ENCODE measurements at places on chromosomes 2 and 18.

GRCh38 chr2:140804700-140805260, 1326.0 kb downstream of the LRP1B start:
- DNase-seq, result no peak

- peak; percentile 42 for DNase-seq
These were observed 86.0 kb downstream of the RBMS1 start for GRCh38 chr2:160407393-160408172.

- DNase-seq, result no peak
These were observed 103.8 kb upstream of the CDC42EP3 start for GRCh38 chr2:37774976-37775907.

GRCh38 chr2:64641599-64641998, 12.1 kb downstream of the SERTAD2 start:
- DNase-seq, result no peak

DNA sequence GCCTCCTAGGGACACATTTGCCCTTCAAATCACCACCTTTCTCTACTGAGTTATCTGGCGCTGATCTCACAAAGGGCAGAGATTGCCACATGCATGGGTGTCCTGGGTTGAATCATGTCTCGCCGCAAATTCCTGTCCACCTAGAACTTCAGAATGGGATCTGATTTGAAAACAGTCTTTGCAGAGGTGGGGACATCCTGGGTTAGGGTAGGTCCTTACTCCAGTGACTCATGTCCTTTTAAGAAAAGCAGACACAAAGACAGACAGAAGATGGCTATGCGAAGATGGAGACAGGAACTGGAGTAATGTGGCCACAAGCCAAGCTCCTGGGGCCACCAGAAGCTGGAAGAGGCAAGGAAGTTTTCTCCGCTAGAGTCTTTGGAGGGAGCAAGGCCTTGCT, 197.4 kb upstream of the SMIM21 start:
- DNase-seq, result no peak

GRCh38 chr2:177244244-177244771, 20.2 kb downstream of the NFE2L2 start:
- DNase-seq, result no peak

- DNase-seq, result no peak
These were observed 225.8 kb downstream of the RNF152 start for GRCh38 chr18:61666876-61667590.

GRCh38 chr2:141513853-141514252, 617.0 kb downstream of the LRP1B start:
- no peak for DNase-seq

DNA sequence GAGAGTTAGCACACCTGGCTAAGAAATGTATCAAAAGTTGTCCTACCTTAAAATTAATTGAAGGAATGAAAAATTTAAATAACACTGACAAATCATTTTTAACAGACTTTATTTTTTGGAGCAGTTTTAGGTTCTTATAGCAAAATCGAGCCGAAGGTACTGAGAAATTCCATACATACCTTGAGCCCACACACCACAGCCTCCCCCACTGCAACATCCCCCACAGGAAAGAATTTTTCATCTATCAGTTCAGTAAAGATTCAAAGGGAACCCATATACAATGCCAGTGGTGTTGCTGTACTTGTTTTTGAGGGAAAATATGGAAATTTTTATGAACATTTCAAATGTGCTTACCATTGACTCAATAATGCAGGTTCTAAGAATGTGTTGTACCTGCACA, 169.8 kb upstream of the HS6ST1 start:
- DNase-seq, result no peak

- DNase-seq, result no peak
These were observed 336.7 kb downstream of the OSR1 start for GRCh38 chr2:19021721-19022120.

GRCh38 chr2:3807853-3808252, 104.5 kb downstream of the DCDC2C start:
- DNase-seq, result no peak

GRCh38 chr2:58064086-58064485, 17.5 kb downstream of the VRK2 start:
- no peak for DNase-seq

DNA sequence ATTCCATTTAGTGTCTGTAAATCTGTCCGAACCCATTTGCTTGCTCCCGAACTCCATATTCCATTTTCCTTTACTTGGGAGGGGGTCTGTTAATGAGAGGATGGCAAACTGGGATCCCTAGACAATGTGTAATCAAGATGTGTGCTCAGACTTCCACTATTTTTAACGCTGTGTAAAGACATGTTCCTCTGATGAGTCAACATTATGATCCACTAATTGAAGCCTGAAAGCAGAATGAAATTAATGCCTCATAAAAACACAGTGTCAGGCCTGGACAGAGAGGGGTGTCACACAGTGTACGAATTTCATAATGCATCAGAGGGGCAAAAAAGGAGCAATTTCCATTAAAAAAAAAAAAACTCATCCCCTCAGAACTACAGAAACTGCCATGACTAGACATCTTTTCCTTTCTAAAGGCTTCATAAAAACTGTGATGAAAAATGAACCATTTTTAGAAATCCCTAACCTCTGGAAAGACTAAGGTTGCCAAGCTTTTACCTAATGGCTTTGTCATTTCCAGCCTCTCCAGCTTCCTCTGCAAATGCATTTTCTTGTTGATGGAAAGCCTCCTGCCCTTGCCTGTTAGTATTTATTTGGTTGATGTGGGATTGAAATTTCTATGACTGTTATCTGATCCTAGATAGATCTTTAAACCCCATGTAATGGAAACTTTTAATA, 209.2 kb upstream of the DCC start:
- DNase-seq, result no peak

GRCh38 chr18:23757437-23757733, 68.1 kb downstream of the LAMA3 start:
- no peak for DNase-seq

DNA sequence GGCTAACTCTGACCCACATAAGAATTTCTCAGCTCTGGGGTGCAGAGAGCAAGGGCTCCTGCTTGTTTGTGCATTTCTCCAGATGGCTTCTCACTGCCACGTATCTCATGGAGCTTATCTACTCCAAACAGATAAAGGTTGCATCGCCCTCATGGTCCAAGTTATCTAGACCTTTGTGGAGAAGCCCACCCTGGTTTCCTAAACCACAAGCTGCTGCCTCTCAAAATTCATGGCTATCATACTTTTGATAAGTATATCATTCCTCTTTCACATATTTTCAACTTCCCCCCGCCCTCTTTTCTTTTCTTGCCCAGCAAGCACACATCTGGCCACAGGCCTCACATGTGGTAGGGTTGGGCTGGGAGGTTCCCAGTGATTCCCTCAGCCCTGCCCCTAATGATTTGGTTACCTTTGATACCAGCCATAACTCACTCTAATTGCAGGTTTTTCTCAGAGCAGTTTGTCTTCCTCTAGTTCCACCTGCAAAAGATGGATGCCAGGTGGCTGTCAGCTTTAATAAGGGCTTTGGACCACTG, 146.0 kb downstream of the RHBDD1 start:
- DNase-seq, result no peak

GRCh38 chr2:128523457-128523856, 204.8 kb upstream of the HS6ST1 start:
- no peak for DNase-seq

DNA sequence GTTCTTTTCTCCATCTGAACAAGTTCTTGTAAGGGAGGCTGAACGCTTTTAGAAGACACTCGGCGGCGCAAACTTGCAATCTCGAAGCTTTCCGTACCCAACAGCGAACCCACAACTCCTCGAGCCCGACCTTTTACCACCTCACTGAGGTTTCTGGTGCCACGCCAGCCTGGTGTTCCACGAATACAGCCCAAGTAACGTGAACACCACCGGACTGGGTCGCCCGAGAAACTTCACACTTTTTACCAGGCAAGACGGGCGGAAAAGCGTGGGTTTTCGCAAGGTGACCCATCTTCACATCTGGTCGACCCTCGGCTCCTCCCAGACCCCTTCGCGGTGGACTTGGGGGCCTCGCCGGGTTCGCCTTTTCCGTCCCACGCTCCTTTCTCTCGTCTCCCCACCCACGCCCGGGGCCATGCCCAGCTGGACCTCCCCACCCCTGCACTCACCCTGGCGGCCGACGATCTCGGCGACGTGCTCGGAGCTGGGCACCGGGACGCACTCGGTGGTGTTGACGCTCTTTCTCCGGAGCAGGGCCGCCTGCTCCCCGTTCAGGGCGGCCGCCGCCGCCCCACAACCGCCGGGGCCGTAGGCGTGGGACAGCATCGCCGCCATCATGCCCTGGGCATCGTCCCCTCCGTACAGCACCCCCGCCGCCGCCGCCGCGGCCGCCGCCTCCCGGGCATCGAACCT, 1.2 kb downstream of the MEX3C start:
- no peak for DNase-seq

- no peak for DNase-seq
These were observed 91.5 kb upstream of the RGPD4 start for GRCh38 chr2:107735201-107735600.

DNA sequence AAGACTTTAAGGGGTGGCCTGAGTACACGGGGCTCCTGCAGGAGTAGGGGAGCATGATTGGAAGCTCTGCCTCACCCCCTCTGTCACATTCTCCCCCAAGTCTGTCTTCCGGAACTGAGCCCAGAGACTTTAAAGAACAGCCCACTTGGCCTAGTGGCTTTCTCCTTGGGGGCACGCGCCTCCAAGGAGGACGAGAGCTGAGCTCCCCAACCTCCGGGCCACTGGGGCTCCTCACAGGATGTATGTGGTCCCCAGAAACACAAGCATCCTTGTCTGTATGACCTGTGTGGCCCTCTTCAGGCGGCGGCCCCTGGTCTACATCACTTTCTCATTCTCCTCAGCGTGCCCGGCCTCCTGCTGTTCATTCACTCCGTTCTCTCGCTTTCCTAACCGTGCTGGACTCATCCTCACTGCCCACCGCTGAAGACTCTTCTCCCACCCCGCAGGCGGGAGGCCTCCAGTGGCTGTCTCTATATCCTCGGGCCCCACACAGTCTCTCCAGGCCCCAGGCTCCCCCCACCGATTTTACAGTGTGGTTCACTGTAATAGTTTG, 23.7 kb downstream of the KCNF1 start:
- no peak for DNase-seq

- DNase-seq, result no peak
These were observed 401.6 kb upstream of the SMIM21 start for GRCh38 chr18:75829091-75829490.

GRCh38 chr2:197183355-197183754, 127.2 kb downstream of the ANKRD44 start:
- no peak for DNase-seq

DNA sequence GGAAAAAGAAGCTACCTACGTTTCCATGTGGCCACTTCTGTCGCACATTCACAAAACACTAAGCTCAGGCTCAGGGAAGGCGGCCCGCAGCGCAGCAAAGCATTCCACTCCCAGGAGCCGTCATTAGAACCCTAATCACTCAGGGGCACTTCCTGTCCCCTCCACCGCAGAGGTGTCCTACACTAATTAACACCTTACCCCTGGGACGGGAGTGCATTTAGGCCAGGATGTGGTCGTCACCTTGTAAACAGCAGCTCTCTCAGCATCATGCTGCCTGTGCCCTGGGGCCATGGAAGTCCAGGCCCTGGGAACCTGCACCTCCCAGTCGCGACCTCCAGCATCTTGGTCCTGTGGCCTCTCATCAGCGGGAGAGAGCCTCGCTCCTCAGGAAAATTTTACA, 359.8 kb upstream of the SALL3 start:
- no peak for DNase-seq

DNA sequence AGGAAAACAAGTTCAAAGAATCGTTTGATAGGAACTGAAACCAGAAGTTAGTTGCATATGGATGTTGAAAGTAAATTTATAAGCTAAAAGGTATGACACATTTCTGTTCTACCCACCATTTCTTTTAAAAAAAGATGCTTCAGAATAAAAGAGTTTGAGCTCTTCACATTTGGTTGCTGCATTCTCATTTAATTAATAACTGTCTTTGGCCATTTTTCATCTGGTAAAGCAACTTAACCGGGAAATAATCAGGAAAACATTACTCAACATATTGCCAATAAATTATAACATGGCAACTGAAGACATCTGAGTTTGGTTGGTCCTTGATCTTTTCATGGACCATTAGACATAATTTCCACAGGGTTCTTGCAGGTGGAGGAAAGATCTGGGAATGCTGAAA, 180.2 kb upstream of the TWIST2 start:
- no peak for DNase-seq

DNA sequence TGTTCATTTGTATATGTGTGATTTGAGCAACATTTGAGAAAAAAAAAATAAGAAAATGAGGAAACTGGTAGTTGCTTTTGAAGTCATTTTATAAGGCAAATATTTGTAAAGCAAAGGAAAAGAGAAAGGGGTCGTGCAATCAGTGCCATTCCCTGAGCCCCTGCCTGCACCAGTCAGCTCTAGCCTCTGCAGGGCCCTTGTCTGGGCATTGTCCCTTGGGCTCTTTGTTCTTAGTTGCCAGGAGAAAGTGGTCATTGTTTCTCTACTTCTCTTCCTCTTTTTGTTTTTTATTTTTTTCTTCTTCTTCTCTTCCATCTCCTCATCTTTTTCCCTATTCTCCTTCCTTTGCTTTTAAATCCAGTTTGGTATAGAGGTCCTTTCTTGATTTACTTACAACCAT, 175.3 kb upstream of the CREB1 start:
- no peak for DNase-seq

GRCh38 chr2:190190507-190191162, 128.1 kb upstream of the MSTN start:
- DNase-seq, result no peak

GRCh38 chr2:223599640-223600380, 2.4 kb downstream of the SCG2 start:
- DNase-seq, result no peak

DNA sequence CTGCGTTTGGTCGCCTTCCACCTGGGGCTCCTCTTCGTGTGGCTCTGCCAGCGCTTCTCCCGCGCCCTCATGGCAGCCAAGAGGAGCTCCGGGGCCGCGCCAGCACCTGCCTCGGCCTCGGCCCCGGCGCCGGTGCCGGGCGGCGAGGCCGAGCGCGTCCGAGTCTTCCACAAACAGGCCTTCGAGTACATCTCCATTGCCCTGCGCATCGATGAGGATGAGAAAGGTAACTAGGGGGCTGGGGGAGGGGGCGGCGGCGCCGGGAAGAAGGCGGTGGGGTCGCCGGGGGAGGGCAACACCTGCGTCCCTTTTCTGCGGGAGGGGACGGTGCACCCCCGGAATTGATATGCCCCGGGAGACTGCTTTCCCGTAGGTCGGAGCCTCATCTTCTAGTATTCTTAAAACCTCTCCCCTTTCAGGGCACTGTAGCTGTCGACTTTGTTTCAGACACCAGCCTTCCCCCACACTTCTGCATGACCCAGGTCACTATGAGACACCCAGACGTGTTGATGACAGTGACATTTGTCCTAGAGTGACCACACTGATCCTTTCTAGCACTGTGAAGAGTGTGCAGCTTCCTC, 755 bp downstream of the SPAST start:
- peak; percentile 5 for DNase-seq

DNA sequence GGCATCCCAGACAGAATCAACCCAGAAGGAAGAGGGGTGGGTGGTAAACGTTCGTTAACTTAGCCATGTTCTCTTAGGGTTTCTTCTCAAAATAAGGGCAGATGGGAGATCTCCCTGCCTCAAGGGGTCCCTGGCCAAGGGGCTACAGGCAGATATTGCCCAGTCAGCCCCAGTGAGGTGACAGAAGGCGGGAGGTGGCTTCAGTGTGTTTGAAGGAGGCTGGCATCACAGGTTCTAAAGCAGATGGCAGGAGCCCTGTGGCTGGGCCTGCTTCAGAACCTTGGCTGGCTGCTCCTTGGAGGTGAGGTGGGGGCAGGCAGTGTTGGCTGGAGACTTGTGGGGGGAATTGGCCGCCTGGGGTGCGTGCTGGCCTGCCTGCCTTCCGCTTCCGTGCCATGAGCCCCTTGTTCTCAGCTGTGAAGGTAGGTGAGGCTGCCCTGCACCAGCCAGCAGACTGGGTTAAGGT, 23.5 kb downstream of the HPCAL1 start:
- no peak for DNase-seq
